ENCODE measurements at places on chromosomes 4 and X. TPM values are rescaled to one million over a fixed set of nuclear protein-coding genes. Genes with fewer than 3 reads are reported as not detected.

The NUP62CL gene
- 15.0 TPM for polyA plus RNA-seq

The CAPN6 gene
- polyA plus RNA-seq = 25.8 TPM

The RIBC1 gene
- polyA plus RNA-seq = 5.0 TPM

GRCh38 chrX:25548811-25549210 lies 533.0 kb upstream of the ARX start:
- no peak for DNase-seq

- DNase-seq = no peak
Measured at GRCh38 chrX:74514384-74514783, 93.1 kb downstream of the SLC16A2 start.

Data from right renal cortex interstitium (tissue), 3 donors.